ENCODE measurements at places on chromosomes 6 and 20. TPM values are rescaled to one million over a fixed set of nuclear protein-coding genes. Genes with fewer than 3 reads are reported as not detected.

CITED2 gene
- total RNA-seq, result 72.4 TPM

BTN1A1 gene
- 1.4 TPM for total RNA-seq

ID4 gene
- total RNA-seq, result 5.6 TPM

TRAPPC3L gene
- total RNA-seq, result not detected

TMEM170B gene
- 5.0 TPM for total RNA-seq

All from endothelial cell (in vitro differentiated cells).